ENCODE measurements at places on chromosomes 13 and 19.

GRCh38 chr13:77034881-77035280 is 7.9 kb upstream of the FBXL3 start:
- DNase-seq, result no peak

- DNase-seq, result peak; percentile 46
These were observed 64.4 kb upstream of the TM9SF2 start for GRCh38 chr13:99436686-99437416.

DNA sequence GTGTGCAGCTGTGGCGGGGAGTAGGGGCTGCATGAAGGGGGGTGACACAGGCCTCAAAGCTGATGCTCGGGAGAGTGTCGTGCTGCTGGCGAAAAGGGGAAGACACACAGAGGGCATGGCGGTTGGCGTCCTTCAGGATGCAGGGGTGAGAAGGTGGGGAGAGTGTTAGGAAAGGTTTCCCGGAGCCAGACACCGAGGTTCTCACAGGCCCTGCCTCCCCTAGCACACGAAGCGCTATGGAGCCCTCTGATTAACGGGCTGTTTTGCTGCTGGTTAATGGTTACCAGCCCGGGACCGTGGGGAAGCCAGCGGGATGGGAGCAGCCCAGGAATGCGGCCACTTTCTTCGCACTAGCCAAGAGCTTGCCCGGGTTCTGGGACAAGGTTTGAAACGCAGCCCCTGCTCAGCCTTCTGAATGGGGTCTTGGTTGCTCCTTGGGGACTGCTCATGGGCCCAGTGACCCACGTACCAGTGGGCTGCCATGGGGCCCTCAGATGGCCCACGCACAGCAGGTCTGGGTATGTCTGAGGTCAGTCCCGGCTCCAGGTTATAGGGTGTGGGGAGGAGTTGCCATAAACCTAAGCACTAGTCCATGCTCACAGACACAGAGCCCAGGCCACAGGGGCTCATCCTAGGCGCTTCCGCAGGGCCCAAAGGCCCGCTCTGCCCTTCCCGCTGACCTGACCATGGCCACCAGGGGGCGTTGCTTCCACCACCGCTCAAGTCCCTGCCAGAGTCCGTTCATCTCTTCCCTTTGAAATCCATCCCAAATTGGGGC is 31.3 kb upstream of the ISYNA1 start:
- no peak for DNase-seq

DNA sequence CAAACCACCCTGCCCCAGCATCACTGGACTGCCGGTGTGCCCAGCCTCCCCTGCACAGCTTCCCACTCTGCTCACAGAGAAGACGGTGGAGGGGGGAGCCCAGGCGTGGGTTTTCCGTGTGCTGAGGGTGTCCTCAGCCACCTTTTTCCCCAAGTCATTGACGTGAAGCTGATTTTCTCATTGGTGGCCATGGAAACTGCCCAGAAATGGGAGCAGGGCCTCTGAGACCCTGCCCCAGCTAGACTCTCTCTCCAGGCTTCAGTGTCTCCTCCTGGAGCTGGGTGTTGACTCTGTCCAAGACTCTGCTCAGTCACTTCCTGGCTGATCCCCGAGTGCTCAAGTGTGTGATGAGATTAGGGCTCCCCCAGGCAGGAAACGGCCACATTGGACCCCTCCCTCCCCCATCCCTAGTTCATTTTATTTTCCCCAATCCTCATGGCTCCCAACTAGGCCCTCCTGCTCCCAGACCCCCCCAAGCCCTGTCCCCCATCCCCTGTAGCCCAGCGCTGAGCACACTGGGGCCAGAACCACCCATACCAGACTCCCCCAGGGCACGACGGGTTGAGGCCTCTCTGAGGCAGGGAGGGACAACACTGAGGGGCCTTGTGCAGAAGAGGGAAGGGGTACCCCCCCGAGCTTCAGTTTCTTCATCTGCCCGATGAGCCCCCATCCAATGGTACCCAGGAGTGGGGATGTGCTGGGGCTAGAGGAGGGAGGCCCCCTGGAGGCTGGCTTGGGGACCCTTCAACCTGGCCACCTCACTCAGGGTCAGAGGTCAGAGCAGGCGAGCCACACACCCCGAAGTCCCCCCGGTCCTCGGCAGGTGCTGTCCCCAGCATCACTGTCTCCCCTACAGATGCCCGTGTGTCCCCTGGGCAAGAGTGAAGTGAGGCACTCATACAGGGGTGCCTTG is 1.2 kb upstream of the F2RL3 start:
- no peak for DNase-seq

GRCh38 chr19:58380037-58380661 is 681 bp downstream of the ZNF837 start:
- DNase-seq, result no peak

DNA sequence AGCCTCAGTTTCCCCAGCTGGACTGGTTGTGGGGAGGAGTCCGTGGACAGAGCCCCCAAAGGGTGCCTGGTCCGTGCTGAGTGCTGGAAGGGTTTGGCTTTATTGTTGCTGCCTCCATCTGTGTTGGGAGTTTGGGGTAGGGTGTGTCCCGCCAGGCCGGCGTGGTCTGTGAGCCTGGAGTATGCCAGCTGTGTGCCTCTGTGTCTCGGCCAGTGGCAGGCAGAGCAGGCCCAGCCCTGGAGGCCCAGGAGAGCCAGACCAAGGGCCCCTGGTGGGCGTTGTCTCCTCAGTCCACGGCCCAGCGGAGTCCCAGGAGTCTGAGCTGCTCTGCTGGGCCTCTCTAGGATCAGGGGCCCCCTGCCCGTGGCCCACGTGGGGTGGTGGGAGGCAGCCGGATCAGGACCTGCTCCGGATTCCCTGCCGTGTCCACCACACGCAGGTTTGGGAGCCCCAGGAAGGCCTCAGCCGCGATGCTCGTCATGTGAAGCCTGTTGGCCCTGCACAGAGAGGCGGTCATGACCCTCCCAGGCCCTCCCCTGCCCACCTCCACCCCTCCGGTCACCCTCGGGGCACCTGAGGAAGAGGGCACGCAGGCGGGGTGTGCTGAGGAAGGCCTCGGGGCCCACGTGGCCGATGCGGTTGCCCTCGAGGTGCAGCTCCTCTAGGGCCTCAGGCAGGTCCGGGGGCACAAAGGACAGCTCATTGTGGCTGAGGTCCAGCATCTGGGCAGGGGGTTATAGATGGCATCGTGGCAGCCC is 6.6 kb downstream of the PODNL1 start:
- DNase-seq, result no peak

DNA sequence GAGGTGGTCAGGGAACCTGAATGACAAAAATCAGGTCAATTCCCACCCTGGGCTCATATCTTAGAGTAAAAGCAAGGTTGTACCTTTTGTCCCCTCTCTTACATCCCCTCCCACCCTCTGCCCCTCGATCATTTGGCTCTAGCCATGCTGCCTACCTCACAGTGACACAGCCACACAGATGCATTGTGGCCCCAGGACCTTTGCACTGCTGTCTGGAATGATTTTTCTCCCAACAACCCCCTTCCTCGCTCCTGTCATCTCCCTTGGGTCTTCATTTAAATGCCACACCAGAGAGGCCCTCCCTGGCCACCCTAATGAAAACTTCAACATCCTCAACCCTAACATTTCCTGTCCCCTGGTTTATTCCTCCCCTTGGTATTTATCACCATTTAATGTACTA is 4.3 kb downstream of the MYH14 start:
- DNase-seq, result no peak
